ENCODE measurements at places on chromosomes 3 and 15.

GRCh38 chr3:89373434-89373833, 266.0 kb downstream of the EPHA3 start:
- no peak for DNase-seq

DNA sequence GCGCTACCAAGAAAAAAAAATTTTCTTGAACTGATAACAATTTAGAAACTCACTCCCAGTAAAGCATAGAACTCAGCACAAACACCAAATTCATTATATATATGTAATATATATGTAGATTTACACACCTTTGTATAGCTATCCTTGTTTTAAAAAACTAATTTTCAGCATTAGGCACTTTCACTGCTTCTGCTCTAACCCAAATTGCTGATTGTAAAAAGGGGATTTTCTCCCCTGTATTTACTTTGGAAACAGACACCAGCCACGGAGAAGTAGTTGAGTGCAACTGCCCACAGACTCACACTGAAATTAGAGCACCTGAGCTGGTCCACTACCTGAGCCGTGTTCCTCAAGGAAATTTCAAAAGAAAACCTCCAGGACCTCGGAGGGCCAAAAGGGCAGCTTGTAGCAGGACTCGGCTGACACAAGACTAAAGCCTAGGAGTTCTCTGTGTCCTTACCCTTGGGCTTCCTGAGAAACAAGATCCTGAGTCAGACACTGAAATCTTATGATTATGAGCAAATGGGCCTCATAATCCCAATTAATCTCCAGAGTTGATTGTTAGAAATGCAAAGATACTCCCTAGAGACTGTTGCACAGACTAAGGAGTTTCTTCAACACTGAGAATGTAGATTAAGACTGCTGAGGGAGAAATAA, 106.0 kb downstream of the TNIK start:
- DNase-seq, result no peak

DNA sequence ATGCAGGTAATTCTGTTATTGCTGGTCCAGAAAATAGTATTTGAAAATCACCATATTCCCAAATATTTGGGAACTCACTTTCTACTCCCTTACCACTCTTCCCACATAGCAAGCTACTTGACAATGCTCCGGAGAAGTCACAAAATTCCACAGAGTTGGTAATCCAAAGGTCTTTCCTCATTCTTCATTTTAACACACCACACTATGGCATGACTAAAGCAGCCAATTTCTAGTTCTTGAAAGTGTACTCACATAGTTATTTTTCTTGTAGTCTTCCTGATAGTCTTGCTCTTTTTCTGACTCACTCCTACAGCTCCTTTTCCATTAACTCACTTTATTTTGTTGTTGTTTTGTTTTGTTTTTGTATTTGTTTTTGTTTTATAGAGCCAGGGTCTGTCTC, 67.2 kb downstream of the MYO9A start:
- peak; percentile 18 for DNase-seq

DNA sequence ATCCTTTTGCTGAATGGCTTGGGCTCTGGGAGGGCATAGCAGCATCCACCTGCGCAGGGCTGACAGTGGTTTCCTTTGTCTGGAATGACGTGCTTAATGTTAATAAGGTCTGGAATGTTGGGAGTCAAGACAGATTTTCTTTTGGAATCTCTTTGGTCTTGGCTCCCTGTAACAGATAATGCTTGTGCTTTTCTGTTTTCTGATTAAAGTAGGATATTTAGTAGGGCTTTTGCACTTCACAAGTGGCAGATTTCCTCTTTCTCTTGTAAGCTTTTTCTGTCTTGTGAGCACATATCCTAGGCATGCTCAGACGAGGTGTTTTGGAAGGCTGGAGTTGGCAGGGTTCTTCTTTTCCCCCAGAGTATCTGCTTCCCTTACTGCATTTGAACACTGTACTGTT, 189.6 kb downstream of the GHSR start:
- peak; percentile 72 for DNase-seq

DNA sequence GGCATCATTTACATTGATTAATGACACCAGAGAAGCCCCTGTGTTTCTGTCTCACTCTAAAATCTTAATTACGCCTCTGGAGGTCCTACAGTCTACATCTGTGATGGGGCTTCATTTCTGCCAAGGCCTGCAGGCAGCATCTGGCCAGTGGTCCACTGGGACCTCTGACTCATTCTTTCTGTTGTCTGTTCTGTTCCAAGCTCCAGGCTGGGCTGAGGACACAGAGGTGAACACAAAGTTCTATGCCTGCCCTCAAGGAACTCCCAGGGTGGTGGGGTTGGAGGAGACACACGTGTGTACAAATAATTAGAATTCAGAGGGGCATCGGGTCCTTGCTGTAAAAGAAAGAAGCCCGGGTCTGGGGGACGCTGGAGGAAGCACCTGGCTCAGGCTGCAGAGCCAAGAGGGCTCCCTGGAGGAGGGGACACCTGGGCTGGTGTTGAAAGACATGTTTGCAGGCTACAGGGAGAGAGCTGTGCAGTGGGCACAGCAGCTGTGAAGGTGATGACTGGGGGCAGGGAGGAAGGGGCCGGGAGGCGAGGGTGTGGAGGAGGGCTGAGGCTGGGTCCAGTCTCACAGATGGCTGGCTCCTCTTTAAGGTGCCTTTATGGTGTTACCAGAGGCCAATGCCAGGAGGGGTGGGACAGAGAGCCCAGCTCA, 103.3 kb upstream of the PRR23E start:
- DNase-seq, result no peak

All from astrocyte (in vitro differentiated cells and primary cell).